ENCODE measurements at places on chromosomes 12 and 14.

DNA sequence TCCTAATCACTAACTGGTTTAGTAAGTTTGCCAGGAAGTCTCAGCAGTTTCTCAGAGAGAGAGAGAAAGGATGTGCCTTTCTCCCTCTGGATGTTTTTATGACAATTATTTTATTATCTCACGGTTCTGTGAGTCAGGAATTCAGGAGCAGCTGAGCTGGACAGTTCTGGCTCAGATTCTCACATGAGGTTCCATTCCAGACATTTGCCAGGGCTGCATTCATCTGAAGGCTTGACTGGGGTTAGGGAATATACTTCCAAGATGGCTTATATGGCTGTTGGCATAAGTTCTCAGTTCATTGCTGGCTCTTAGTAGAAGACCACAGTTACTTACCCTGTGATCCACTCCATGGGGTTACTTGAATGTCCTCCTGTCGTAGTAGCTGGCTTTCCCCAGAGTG lies 101.2 kb upstream of the ATF7IP start:
- DNase-seq = no peak

- DNase-seq = no peak
These were observed 109.2 kb downstream of the EFCAB11 start for GRCh38 chr14:89845346-89845745.

GRCh38 chr14:34023824-34024767 lies 73.2 kb upstream of the EGLN3 start:
- DNase-seq = no peak

- no peak for DNase-seq
These were observed 1214.9 kb downstream of the GALC start for GRCh38 chr14:86777963-86778602.

- no peak for DNase-seq
These were observed 68.8 kb upstream of the SFSWAP start for GRCh38 chr12:131642101-131642540.

DNA sequence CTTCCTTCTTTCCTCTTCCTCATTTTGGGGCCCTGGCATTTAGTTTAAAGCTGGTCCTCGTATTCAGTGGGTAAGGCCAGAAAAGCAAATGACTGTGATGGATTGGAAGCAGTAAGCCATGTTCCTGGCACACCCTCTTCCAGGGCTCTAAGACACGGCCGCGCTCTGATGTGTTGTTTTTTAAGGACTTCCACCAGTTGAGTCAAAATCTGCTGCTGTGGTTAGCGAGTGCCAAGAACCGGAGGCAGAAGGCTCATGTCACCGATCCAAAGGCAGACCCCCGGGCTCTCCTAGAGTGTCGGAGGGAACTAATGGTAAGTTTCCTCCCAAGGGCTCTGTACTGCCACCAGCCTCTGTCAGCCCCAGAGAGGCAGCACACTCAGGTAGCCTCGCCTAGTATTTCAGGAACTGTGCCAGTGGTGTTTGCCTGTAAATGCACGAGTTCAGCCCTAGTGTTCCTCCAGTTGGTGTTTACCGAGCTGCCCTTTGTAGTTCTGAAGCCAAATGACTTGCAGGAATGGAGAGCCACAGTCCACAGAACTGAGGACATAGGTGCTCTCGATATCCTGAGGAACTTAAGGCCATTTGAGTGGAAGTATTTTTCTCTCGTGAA lies 72.7 kb downstream of the ESR2 start:
- DNase-seq = no peak

DNA sequence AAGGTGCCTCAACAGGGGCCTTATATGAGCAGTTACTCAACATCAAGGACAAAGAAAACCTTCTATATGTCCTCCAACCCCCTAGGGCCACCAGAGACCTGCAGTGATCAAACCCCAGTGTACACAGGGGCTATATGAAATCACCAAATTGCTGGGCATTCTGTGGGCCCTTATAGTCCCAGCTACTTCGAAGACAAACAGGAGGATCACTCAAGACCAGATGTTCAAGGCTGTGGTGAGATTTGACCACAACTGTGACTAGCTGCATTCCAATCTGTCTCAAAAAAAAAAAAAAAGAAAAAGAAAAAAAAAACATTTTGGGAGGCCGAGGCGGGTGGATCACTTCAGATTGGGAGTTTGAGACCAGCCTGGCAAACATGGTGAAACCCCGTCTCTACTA lies 51.0 kb upstream of the PRB2 start:
- DNase-seq = no peak

- DNase-seq = no peak
These were observed 186.1 kb upstream of the SLC38A2 start for GRCh38 chr12:46558677-46559076.

GRCh38 chr12:7905071-7905470 lies 30.9 kb downstream of the SLC2A3 start:
- DNase-seq = no peak

DNA sequence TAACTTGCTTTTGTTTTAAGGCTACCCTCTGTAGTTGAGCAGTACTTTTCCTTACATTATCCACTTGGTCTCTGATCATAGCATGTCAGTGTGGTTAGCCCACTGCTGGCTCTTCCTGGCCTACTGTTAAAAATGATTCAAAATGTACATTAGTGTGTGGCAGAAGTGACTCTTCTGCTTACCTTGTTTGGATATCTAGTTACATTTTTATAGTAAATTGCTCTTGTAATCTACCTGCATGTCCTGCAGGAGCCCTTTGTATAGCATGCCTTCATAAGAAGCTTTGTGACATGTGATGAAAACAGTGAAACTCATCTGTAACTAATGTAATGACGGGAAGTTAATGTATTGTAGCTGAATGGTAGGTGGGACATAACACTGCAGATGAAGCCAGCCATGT lies 8.1 kb downstream of the SPATS2 start:
- no peak for DNase-seq

GRCh38 chr12:27333403-27334009 lies 870 bp downstream of the BMAL2 start:
- no peak for DNase-seq

DNA sequence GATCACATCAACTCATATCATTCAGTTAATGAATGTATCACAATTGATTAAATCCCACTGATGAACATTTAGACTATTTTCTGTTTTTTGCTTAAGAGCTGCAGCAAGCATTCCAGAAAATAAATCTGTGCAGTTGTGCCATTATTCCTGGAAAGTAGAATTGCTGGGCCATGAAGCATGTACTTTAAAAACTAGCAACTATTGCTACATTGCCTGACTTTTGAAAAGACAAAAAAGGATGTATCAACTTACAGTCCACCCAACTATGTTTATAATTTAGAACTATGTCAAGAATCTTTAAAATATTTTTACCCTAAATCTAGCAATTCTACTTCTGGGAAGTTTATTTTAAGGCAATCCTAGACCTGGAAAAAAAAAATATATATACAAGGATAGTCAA lies 33.4 kb upstream of the ERGIC2 start:
- no peak for DNase-seq

- DNase-seq = no peak
These were observed 1424.9 kb downstream of the LRFN5 start for GRCh38 chr14:43031598-43031997.

GRCh38 chr12:20183563-20183962 lies 184.8 kb upstream of the PDE3A start:
- no peak for DNase-seq

DNA sequence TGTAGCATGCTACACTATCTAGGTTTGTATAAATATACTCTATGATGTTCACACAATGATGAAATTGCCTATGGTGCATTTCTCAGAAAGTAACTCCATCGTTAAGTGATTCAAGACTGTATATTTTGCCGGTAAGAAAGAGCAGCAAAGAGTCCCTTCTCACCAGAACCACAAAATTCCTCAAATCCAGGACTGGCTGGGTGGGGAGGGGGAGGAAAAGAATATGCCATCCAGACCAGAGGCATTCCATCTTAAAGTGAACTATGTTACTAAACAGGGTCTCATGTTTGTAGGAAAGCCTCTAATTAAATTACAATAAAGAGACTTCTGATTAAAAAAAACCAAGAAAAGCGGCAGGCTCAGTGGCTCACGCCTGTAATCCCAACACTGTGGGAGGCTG lies 11.5 kb downstream of the UBE2N start:
- DNase-seq = no peak

GRCh38 chr12:26769611-26770010 lies 63.4 kb downstream of the ITPR2 start:
- DNase-seq = no peak

- DNase-seq = no peak
These were observed 33.8 kb downstream of the CREBL2 start for GRCh38 chr12:12645485-12645884.

- DNase-seq = no peak
These were observed 21.5 kb downstream of the SCARB1 start for GRCh38 chr12:124842073-124842749.

DNA sequence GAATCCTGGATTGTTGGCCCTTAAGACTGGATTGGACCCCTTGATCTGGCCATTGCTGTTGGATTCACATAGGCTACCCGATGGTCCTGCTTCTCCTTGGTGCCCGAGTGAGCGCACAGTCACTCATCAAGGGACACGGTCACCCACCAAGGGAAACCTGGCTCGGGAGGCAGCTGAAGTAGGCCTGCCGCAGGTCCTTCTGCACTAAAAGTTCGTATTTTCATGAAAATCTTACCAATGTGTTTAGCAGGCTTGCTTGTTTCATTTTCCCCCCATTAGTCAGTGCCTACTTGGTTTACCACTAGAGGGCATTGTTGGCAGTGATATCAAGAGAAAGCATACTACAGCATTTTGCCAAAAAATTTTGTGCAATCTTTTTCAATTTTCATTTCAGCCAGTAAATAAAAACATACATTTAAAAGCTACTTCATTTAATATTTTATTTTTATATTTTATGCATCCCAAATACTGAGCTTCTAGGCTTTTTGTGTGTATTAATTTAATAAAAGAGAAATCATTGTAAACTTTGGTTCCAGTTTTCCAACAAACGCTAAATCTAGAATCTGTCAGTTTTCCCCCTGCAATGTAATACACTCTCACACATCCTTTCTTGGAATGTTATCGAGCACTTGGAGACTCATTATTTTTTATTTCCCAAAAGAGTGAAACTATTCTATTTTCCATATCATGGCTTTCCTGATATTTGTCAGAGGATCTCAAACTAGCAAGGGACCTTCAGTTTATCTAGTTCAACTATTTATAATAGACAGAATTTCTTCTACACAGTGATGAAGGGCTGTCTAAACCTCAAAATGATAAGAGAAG lies 116.7 kb downstream of the LMNTD1 start:
- DNase-seq = peak; percentile 39

DNA sequence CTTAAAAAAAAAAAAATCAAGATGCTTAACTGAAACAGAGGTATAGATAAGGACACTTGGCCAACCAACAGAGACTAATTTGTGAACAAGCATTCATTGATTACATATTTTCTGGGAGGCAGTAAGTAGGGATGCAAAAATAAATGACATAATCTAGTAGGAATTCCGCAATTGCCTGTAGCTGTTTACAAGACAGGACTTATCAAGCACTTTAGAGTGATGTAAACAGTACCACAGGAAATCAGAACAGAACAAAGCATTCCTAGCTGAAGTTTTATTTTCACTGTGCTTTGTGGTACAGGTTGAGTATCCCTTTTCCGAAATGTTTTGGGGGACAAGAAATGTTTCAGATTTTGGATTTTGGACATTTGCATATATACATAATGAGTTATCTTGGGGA lies 68.2 kb upstream of the FGD4 start:
- no peak for DNase-seq

GRCh38 chr12:65505386-65506121 lies 227.1 kb downstream of the MSRB3 start:
- DNase-seq = no peak

GRCh38 chr14:105473033-105473676 lies 1.5 kb upstream of the CRIP2 start:
- DNase-seq = no peak

DNA sequence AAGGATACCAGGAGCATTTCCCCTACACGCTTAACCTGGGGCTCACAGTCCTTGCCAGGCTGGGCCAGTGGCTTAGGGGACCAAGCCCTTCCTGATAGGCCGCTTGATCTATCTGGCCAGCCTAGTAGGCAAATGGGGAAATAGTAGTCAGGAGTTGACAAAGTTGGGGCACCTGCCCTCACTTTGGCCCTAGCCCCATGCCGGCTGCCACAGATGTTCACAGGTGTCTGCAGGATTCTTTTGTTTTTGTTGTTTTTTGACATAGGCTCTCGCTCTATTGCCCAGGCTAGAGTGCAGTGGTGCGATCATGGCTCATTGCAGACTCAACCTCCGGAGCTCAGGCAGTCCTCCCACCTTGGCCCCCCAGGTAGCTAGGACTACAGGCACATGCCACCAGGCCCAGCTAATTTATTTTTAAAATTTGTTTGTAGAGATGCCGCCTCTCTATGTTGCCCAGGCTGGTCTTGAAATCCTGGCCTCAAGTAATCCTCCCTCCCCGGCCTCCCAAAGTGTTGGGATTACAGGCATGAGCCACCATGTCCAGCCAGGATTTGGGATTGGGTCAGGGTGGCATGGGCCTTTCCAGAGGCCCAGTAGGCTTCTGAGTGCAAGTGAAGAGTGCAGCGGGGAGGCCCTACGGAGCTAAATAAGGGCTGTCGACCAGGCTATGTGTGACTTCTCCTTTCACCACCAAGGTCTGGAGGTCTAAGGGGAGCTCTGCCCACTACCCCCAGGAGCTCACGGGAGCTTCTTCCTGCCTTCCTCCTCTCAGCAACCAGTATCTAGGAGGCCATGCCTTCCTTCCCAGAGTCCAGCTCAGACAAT lies 15.5 kb upstream of the HDAC7 start:
- no peak for DNase-seq

DNA sequence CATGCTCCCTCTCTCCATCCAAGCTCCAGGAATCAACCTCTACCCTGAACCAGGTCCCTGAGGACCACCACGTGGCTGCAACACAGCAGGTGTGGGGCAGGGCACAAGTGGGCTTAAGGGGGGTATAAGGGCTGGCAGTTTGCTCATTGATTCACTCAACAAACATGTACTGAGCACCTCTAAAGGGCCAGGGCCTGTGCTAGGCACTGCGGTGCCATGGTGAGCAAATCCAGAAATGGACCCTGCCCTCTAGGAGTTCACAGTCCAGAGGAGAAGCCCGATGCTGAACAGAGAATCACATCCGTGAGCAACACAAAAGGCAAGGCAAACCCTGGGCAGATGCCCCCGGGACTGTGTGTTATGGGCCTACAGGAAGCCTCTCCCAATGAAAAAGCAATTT lies 6.5 kb upstream of the AQP2 start:
- DNase-seq = peak; percentile 9

- DNase-seq = no peak
These were observed 66.4 kb downstream of the UNC79 start for GRCh38 chr14:93496856-93497741.

- no peak for DNase-seq
These were observed 161.3 kb upstream of the FAR2 start for GRCh38 chr12:28987538-28988324.

DNA sequence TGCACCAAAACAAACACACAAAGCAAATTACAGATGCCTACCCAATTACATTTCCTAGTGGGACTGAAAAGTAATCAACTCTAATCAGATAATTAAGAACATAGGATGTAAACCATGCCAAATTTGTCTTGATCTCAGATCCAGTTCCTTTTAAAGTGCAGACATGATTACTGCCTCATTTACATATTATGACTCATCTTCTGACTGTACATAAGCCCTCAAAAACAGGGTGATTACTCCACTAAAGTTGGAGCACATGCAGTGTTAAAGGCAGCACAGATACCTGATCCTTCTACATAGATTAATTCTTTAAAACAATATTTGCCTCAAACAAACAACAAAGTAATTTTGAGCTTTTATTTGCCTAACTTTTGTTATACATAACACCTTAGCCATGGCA lies 337.2 kb downstream of the RPS29 start:
- DNase-seq = no peak

- no peak for DNase-seq
These were observed 131.0 kb upstream of the TMTC2 start for GRCh38 chr12:82555699-82556098.

All from activated naive CD8-positive, alpha-beta T cell treated with anti-CD3 and anti-CD28 coated beads, Interleukin-2, amount 10 ng/mL, durations not matched to agents 7 days and 5 days (primary cell).